ENCODE measurements at places on chromosomes 2 and 18.

GRCh38 chr2:161077367-161078210 is 82.6 kb upstream of the TANK start:
- DNase-seq: peak; percentile 8

GRCh38 chr2:128279786-128280157 is 38.9 kb downstream of the HS6ST1 start:
- DNase-seq: no peak

DNA sequence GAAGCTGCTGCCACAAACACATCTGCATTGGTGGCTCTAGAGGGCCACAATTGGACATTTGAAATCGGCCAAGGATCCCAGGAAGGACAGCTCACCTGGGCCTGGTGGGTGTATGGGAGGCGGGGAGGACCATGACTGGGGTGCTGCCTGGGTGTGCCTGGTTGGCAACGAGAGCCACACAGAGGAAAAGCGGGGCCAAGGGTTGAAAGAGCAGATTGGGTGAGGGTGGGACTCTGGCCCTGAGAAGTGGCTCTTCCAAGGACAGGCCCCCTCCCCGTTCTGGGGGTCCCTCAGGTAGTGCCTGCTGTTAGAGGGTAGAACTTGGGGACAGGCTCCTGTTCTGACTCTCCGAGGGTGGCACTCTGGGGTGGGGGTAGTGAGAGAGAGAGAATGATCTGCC is 102.9 kb downstream of the CLIP4 start:
- no peak for DNase-seq

DNA sequence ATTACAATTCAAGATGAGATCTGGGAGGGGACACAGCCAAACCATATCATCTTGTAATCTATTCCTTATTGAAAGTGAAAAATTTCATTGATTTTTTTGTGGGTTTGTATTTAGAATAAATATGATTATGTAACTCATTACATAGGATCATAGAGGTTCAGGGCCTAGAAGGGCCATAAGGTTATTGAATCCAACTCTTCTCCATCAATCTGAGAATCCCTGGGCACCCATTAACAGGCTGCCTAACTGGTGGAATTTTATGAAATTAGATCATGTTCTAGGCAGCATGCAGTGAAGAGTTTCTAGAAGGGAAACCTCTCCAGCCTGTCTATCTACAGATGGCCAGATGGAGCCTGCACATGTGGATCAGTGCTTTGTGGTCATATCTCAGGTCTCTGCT is 6.3 kb upstream of the APOB start:
- no peak for DNase-seq

DNA sequence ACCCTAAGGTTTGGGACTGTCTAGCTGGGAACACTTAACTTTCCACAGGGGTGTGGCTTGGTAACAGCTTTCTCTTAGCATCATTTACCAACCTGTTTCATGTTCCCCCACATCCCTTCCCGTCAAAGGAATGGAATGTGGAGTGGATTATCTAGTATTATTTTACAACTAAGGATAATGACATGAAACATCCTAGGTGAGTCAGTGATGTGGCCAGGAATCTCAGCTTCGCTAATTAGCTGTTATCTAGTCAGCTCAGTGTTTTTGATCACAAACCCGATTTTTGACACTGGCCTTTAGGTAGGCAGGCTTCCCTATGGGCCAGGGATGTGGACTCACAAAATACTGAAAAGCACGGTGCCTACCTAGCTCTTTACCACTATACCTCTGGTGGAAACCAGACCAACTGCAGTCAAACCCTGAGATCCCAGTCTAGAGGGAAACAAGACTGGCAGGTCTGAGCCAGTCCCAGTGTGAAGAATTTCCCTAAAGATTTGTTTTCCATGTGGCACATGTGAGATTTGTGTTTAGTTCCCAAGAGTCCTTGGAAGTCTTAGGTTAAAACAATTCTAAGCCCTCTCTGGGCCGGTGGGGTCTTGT is 2.8 kb upstream of the NRP2 start:
- DNase-seq: no peak

GRCh38 chr2:134139611-134140010 is 114.3 kb upstream of the MGAT5 start:
- no peak for DNase-seq

- no peak for DNase-seq
Measured at GRCh38 chr18:41936471-41937134, 18.4 kb upstream of the PIK3C3 start.

DNA sequence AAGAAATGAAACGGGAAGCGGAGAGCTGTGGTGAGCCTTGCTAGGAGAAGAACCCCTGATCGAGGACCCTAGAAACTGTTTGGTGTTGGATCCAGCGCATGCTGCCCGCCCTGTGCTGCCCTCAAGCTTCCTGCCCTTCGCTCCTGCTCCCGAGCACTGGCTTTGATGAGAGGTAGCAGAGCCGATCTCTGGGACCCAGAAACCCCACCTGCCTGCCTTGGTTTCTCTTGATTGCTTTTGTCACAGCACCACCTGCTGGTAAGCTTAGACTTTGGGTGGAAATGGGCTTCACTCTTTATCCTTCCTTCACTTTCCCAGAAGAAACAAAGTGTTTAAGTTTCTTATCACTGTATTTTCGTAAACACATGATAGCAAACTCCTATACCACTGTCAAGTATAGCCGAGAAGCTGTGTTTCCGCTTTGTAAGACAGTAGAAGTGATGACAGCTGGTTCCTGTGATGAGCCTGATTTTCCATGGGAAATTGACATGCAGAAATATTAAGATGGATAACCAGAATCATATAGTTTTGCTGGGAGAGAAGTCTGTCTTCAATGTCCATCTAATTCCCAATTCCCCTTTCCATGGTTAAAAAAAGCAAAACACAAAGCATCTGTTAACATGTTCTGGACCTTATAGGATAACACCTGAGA is 267.4 kb downstream of the PHLPP1 start:
- DNase-seq: peak; percentile 24

DNA sequence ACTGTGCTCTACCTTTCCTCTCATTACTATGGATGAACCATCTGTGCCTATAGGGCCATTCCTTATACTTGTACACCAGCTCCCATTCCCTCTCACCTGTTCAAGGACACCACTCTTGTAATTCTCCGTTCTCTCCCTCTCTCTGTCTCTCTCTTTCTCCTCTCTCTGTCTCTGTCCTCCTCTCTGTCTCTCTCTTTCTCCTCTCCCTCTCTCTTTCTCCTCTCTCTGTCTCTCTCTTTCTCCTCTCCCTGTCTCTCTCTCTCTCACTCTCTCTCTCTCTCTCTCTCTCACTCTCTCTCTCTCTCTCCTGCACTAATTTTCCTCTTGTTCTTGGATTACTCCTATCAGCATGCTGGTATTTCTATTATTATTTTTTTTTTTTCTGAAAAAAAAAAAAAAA is 78.9 kb upstream of the RMDN2 start:
- DNase-seq: no peak

GRCh38 chr2:8694737-8695136 is 12.9 kb downstream of the ID2 start:
- no peak for DNase-seq

Measured in stimulated activated CD8-positive, alpha-beta memory T cell treated with anti-CD3 and anti-CD28 coated beads, Interleukin-4, amount 100 ng/mL, for 4 hours (primary cell).